ENCODE measurements at places on chromosomes 6 and 20.
A peak's percentile ranks its signal among the peaks of the same experiment; 100 is the strongest.

- DNase-seq, result no peak
Observed at GRCh38 chr20:48632017-48632824, 195.6 kb downstream of the PREX1 start.

DNA sequence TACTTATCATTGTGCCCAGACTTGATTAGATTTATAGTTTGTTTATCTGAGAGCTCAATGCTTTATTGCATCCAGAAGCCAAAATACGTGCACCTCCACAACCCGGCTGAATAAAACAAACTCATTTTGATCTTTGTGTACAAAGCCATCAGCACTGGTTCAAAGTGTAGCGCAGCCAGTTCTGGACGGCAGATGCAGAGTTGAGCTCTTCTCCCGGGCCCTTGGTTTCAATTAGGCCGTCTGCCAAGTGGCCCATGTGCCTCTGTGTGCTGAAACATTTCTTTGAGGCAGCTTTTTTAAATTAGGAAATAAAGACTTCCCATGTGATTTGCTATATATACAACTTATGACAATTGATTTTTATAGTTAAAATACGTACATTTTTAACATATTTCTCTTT lies 96.2 kb upstream of the RSPO3 start:
- no peak for DNase-seq

DNA sequence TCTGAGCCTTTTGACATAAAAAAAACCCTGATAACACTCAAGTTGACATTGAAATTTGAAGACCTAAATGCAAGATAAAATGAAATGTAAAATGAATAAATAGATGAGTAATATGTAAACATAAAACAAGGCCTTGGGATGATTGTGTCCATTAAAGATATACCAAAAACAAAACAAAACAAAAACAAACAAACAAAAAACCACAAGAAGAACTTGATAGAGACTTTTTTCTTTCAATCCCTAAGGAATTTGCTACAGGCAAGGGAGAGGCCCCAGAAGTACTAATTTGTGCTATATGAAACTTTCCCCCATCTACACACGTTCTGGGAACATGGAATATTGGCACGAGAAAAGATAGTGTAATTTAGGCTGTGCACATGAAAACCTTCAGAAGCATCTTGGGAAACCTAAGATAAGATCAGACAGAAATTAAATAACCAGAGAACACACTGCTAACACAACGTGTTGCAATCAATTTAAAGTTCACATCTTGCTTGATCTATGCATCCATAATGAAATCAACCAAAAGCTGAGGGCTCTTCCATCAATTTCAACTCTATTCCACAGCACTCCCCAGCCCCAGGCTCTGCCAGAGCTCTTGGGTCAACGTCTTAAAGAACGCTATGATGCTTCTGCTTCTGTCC lies 201.1 kb upstream of the RREB1 start:
- DNase-seq, result no peak

- no peak for DNase-seq
Observed at GRCh38 chr20:1944345-1945091, 49.3 kb downstream of the SIRPA start.

DNA sequence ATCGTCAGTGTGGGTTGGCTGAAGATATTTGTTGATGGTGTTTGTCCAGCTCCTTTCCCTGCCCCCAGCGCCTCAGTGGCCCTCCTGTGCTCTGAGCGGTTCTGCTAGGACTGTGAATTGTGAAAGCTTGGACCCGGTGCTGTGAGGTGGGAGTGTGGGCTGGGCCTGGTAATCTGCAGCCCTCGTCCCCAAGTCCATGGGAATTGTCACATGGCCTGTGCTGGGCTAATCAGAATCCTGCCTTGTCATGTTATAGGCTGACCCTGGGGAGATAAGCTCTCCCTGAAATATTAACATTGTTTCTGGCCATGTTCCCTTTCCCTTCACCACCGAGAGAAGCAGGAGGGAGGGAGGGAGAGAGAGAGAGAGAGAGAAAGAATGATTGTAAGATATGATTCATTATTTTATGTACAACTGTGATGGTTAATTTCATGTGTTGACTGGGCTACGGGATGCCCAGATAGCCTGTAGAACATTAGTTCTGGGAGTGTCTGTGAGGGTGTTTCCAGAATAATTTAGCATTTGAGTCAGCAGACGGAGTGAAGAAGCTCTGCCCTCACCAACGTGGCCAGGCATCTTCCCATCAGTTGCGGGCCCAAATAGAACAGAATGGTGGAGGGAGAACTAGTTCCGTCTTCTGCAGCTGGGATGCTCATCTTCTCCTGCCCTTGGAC lies 62.4 kb downstream of the TFAP2C start:
- no peak for DNase-seq

GRCh38 chr6:93104195-93104817 lies 315.1 kb downstream of the EPHA7 start:
- DNase-seq, result no peak

DNA sequence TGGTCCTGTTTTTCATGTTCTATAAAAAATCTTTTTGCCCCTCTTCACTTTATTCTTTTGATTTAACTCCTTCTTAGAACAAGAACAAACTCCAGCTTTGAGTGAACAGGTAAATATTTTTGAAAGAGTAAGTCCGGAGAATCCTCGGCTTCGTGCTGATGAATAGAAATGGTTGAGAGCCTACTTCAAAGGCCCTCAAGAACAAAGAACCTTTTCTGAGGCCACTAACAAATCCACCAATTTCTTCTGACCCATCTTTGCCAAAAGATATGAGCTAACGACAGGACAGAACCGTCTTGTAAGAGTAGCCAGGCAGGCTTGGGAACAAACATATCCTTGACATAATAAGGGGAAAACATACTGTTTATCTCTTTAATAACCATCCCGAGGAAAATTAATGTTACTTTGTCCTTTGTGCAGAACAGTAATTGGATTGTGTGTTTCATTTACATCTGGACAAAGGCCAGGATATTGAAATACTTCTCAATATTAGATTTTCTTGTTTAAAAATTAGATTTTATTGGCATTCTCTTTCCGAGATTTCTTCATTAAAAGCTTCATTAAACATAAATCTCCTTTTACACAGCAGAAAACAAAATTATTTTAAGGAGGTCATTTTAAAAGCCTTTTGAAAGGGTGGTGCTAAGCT lies 52.9 kb downstream of the NOX3 start:
- no peak for DNase-seq

GRCh38 chr6:104784884-104785283 lies 74.8 kb downstream of the HACE1 start:
- DNase-seq, result no peak

- no peak for DNase-seq
Observed at GRCh38 chr6:73341335-73341734, 12.7 kb downstream of the DPPA5 start.

GRCh38 chr6:79064635-79065034 lies 13.4 kb downstream of the PHIP start:
- no peak for DNase-seq

GRCh38 chr20:420166-420620 lies 12.1 kb downstream of the RBCK1 start:
- DNase-seq, result no peak

- no peak for DNase-seq
Observed at GRCh38 chr6:97917369-97917768, 634.4 kb upstream of the MMS22L start.

DNA sequence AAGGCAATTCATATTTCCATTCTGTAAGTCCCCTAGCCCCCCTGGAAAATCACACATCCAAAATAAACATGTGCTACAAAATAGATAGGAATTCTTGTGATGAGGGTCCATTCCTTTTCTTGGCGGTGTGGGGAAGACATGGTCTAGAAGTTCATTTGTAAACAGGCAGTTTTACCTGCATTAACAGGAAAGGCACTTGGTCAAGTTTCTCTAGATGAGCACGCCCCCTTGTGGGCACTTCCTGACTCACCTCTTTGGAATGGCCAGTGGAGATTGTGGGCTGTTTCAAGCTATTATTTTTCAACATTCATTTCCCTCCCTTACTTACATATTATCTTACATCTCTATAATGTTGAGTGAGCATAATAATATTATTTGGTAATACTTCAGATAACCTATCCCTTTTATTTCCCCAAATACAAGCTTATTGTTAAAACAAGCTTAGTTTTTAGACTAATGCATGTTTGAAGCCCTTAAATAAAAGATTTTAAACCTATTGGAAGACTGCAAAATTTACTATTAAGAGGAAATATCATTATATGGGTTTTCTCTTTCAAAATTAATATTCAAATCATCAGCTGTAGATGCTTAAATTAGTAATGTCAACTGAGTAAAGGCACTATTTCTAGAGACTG lies 92.1 kb downstream of the TASP1 start:
- DNase-seq, result peak; percentile 2

DNA sequence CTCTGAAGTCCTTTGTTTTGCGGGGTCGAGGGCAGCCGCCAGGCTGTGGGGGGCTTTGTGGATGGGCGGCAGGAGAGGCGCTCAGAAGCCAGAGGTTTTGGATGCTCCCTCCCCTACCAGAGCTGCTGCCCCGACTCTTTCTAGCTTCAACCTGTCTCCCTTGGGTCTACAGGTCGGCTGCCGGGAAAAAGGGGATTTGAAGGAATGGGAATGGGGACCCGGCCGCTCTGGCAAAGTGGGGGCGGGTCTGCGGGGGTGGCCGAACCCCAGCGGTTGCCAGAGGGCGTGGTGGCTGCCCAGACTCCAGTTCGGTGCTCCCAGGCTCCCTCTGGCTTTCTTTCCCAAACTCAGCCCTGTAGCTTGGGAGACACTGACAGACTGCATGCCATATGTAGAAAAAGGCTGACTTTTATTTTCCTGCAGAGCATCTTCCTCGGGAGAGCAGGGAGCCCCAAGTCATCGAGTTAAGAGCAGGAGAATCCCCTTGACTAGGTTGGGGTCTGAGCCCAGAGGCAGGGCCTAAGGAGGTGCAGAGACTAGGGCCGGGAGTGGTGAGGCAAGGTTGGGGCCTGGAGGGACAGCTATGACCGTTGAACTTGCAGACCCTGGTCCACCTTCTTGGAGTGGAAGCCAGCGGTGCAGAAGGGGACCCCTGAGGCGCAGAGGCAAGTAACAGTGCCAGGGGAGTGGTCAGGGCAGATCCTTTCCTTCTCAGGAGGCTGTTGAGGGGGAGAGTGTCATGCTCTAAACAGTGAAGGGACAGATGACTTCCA lies 1.4 kb upstream of the PPP1R18 start:
- no peak for DNase-seq

- DNase-seq, result no peak
Observed at GRCh38 chr20:63402181-63402859, 41.2 kb upstream of the CHRNA4 start.

DNA sequence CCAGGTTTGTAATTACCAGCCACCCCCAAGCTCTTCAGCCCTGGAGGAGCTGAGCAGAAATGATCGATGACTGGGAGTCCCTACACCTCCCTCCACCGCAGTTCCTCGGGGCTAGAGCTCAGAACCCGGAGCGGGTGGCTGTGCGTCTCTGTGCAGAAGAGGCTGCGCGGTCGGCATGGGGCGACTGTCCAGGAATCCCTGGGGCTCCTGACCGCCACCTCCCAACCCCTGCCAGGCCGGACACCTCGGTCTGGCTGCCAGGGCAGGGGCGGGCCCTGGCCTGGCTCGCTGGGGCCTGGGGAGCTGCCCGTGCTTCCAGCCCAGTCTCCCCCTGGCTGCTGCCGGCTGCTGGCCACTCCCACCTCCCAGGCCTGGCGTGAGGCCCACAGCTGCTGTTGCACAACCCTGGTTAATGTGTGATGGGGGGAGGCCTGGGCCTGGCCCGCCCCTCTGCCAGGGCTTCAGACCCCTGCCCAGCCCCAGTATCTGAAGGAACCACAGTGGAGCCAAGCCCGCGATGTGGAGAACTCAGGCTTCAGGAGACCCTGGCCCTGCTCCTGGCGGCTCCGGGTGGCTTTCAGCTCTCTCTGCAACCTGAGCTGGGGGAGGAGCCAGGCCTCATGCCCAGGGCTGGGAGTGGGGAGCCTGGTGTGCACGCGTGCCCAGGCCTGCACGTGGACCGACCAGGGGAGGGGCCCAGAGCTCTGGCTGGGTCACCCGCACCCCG lies 1.2 kb downstream of the SLC2A4RG start:
- no peak for DNase-seq

- DNase-seq, result no peak
Observed at GRCh38 chr6:84002226-84002625, 31.3 kb upstream of the MRAP2 start.

DNA sequence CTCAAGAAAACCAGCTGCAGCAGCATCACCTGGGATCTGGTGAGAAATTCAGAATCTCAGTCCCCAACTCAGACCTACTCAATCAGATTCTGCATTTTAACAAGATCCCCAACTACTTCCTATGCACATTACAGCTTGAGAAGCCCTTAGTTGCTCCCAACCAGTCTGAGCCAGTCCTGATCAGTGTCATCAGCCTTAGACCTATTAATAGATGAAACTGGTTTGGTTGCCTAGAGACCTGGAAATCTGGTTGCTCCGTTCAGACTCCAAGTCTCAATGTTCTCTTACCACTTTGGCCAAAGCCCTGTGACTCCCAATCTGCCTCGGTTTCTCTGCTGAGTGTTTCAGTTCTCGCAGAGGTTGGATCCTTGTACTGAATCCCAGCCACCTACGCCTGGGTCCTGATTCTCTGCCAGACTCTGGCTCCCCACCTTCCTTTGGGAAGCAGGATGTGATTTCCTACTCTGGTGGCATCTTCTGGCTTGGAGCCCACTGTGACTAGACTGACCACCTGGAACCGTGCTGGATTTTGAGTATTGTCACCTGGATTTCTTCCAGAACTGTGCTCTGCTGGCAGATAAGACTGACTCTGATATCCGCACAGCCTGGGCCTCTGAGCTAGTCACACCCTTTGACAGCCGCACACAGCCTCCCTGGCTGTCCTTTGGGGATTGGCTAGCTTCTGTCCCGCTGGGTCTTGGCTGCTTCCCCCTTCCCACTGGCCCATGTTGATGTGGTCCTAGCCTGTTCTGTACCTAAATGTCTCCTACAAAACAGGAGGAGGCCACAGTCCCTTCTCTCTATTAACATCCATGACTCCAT lies 20.3 kb upstream of the ATXN1 start:
- DNase-seq, result no peak

All from GM12892 (cell line).